ENCODE measurements at places on chromosomes 16 and 17.

GRCh38 chr16:53673189-53673588 is 30.5 kb downstream of the RPGRIP1L start:
- DNase-seq, result no peak

- DNase-seq, result no peak
Observed at GRCh38 chr17:19237389-19238166, 412 bp downstream of the EPN2 start.

GRCh38 chr17:56919717-56920116 is 5.9 kb upstream of the TRIM25 start:
- no peak for DNase-seq

GRCh38 chr16:30760577-30761426 is 1.1 kb downstream of the CFAP119 start:
- DNase-seq, result no peak

GRCh38 chr16:70434484-70435260 is 4.2 kb downstream of the ST3GAL2 start:
- DNase-seq, result no peak

GRCh38 chr16:50152351-50152806 is 727 bp upstream of the TENT4B start:
- no peak for DNase-seq

DNA sequence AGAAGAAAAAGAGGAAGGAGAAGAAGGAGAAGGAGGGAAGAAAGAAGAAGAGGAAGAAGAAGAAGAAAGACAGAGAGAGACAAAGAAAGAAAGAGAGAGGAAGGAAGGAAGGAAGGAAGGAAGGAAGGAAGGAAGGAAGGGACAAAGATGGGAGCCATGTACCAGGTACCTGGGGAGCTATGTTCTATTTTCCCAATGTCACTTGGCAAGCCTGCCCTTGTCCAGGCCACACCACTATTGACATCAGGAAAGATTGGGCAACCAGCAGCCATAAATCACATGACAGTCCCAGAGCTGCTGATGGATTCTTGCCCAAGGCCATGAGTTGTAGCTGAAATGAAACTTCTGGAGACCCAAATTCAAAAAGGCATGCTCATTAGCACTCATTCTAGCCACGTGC is 2.7 kb upstream of the CES1 start:
- no peak for DNase-seq

- no peak for DNase-seq
Observed at GRCh38 chr16:61887903-61888302, 148.3 kb downstream of the CDH8 start.

DNA sequence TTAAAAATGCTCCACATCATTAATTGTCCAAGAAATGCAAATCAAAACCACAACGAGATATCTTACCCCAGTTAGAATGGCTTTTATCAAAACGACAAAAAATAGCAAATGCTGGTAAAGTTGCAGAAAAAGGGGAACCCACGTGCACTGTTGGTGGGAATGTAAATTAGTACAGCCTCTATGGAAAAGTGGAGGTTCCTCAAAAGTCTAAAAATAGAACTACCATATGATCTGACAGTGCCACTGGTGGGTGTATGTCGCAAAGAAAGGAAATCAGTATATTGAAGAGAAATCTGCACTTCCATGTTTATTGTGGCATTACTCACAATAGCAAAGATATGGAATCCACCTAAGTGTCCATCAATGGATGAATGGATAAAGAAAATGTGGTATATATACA is 38.2 kb upstream of the ZFHX3 start:
- no peak for DNase-seq

- no peak for DNase-seq
Observed at GRCh38 chr16:62539657-62540056, 503.4 kb upstream of the CDH8 start.

DNA sequence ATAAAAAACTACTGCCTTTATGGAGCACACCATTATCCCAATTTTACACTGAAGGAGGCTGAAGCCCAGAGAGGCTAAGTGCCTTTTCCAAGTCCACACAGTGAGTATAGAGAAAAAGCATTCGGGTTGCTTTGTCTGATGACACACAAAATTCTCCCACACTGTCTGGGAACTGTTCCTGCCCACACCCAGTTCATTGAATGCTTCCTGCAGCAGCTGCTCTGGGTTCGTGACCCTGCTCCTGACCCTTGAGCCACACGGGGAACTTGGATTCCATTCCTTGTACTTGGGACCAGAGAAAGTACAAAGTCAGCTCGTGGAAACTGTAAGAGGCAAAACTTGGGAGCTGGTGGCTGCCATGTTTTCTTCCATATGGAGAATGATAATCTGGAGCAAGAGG is 57.9 kb downstream of the AKAP1 start:
- DNase-seq, result no peak

DNA sequence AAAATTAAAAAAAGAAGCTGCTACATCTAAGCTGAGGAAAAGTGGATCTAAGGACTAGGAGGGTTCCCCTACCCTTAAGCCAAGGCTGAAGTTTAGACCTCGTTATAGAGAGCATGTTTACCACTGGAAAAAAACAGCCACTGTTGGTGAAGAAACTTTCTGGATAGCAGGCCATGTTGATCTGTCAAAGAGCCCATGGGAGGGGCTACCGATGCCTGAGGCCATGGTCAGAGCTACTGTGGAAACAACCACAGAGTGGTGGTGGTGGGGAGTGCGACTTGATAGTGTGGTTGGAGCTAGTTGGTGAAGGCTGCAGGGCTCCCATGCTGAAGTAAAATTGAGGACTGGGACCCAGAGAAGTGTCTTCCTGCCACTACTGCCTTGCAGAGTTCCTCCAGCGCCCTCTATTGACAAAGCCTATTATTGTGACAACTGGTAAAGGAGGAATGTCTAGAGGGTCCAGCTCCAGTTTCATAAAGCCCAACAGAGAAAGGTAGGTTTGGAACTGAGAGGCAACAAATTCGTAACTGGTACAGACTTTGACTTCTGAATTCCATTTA is 12.7 kb upstream of the FAM20A start:
- DNase-seq, result no peak

DNA sequence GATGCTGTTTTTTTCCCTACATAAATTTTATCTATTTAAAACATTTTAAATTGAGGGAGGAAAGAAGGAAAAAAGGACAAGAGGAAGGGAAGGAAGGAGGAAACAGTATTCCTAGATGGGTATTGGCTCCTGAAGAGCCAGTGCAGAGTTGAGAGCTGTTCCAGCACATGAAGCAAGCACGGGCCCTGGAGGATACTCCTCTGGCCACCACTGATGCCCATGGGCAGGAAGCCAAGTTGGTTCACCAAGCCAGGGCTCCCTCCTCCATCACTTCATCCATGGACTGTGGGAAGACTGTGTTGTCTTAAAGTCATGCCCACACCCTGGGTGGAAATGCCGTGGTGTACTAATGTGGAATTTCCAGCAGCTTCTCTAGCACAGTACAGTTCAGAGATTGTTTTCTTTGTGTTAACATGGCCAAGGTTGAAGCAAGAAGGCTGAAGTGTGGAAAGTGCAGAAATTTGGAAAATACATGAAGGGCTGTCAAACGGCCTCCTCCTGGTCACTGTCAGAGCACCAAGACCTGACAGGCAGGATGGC is 23.9 kb upstream of the NOS2 start:
- DNase-seq, result no peak

GRCh38 chr17:48344251-48344650 is 85.8 kb downstream of the SKAP1 start:
- DNase-seq, result no peak

- no peak for DNase-seq
Observed at GRCh38 chr16:82083710-82084353, 48.8 kb downstream of the HSD17B2 start.

- DNase-seq, result no peak
Observed at GRCh38 chr17:64771980-64772844, 110.1 kb upstream of the SMURF2 start.

DNA sequence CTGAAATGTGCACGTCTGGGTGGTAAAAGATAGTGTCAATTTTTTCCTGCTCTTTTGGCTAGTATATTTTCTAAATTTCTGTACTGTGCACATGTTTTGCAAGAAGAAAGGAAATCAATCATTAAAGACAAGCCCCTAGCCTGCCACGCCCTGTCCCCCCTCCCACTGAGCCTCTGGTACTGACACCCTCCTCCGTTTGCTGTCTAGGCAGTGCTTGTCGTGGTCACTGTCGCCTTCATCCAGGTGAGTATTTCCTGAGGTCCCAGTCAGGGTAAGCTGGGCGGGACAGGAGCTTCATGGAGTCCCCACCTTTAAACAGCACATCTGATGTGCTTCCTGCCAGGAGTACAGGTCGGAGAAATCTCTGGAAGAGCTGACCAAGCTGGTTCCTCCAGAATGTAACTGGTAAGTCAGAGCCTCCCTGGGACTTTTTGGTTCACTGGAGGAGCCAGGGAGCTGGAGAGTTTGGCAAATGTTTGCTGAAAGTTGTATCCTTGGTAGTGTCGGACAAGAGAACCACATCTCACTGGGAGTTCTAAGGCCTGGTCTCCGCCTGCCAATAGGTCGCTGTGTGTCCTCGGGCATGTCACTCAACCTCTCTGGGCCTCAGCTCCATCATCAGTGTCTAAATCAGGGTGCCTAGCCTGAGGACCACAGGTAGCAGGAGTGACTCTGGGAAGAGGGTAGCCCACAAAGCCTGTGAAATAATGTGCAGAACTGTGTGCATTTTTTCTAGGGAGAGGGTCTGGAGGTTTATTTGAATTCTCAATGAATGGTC is 42.2 kb downstream of the ATP2C2 start:
- no peak for DNase-seq

GRCh38 chr16:56872863-56873391 is 7.9 kb downstream of the SLC12A3 start:
- DNase-seq, result no peak

- no peak for DNase-seq
Observed at GRCh38 chr16:69918241-69918640, 32.9 kb upstream of the CLEC18A start.

- DNase-seq, result no peak
Observed at GRCh38 chr17:36629970-36630502, 28.7 kb downstream of the MRM1 start.

- DNase-seq, result no peak
Observed at GRCh38 chr17:16511593-16511992, 19.6 kb upstream of the LRRC75A start.

DNA sequence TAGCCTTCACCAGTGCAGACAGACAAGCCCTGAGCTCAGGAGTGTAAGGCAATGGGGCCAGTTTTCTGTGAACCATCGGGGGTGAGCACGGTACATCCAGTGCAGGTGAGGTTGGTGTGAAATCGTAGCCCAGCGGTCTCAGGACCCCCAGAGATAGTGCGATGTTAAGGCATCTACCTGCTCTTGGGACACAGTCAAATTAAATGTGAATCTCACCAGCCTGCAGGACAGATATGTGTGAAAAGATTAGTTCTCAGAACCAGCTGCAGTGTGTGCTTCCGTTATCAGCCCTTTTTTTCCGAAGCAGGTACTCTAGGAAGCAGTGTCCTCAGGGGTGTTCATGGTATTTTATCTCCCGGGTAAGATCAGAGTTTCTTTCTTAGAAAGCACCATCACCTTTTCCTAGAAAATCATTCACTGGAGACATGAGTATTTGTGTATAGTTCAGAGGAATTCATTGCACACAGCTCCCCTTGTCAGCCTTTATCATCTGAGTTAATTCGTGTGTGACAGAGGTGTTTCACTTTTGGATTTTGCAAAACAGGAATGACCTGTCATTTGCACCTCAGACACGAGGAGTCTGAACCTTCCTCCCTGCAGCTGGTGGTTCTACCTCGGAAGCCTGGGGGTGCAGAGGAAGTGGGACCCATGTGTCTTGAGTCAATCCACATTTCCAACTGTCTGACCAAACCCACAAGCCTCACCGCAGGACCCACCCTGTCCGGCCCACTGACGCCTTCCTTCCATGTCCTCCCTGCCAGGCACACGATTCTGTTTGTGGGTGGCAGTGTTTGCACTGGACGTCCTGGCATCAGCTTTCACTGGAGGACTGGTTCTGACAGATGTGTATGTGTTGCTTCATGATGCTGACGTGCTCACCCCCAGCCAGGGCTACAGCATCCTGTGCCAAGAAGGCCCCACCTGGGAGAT is 107.8 kb downstream of the CLEC16A start:
- DNase-seq, result no peak

GRCh38 chr17:19311421-19312215 is 50.9 kb downstream of the B9D1 start:
- DNase-seq, result no peak

DNA sequence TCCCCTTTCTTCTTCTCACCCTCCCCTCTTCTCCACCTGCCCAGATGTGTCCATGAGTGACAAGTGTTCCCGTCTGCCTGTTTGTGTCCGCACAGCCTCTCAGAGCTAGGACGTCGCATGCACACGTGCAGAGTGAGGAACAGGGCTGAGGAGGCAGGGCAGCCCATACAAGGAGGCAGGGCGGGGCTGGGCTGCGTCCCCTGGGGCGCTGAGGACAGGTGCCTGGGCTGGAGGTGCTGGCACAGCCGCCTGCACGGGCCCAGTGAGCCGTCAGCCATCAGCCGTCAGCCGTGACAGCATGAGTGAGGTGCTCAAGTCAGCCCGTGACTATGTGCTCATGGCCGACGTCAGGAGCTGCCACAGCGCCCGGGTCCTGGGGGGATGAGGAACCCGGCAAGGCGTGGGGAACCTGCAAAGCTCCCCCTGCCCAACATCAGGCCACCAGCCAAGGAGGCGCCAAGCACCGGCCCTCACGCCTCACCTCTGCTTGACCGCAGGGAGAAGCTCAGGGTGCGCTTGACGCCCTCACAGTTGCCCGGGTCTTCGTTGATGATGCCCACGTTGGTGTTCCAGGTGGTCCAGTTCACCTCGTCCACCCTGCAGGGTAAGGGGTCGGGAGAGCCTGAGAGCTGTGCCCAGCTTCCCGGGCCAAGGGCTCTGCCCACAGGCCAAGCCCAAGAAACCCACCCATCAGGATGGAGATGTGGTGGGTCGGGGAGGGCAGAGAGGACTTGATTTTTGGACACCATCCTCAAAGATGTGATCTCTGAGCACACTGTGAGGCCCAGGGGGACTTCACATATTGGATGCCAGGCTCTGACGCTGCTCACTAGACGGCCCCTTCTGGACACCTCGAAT is 13.7 kb upstream of the TRPV3 start:
- no peak for DNase-seq

DNA sequence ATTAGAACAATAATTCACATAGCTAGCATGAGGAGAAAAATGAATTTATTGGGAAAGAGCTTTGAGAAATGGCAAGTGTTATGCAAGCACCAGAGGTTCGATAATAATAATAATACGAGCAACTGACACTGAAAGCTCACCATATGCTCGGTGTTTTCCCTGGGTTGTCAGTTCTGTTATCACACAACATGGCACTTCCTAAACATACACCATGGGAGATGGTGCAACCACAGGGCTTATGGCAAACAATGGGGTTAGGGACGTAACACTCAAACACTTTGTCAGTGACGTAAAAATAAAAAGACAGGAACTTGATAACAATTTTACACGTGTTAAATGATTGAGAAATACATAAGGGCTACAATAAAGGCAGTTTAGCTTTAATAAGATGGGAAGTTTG is 23.7 kb downstream of the OR1D5 start:
- DNase-seq, result no peak

- DNase-seq, result no peak
Observed at GRCh38 chr17:82859431-82860403, 19.9 kb upstream of the ZNF750 start.

- DNase-seq, result no peak
Observed at GRCh38 chr17:6525141-6525540, 31.2 kb downstream of the PITPNM3 start.

- DNase-seq, result no peak
Observed at GRCh38 chr17:67021743-67022450, 22.5 kb upstream of the CACNG1 start.

- DNase-seq, result no peak
Observed at GRCh38 chr16:79712276-79712675, 111.7 kb upstream of the MAF start.

Measured in 8988T (cell line).